Transverse colon (tissue), 4 donors: ENCODE measurements at places on chromosomes 1 and 21. TPM values are rescaled to one million over a fixed set of nuclear protein-coding genes. Genes with fewer than 3 reads are reported as not detected.

Gene ZNF683
- total RNA-seq = not detected

Gene NOS1AP
- 16.8 TPM for total RNA-seq

Gene DCAF6
- 59.5 TPM for total RNA-seq

Gene DENND2D
- 43.4 TPM for total RNA-seq
